ENCODE measurements at places on chromosomes 3 and 15.

GRCh38 chr3:112555535-112556170, 6.1 kb downstream of the ATG3 start:
- no peak for DNase-seq

GRCh38 chr3:19216669-19217337, 68.5 kb downstream of the KCNH8 start:
- DNase-seq, result no peak

- no peak for DNase-seq
Measured at GRCh38 chr3:46455231-46456115, 9.2 kb downstream of the LTF start.

DNA sequence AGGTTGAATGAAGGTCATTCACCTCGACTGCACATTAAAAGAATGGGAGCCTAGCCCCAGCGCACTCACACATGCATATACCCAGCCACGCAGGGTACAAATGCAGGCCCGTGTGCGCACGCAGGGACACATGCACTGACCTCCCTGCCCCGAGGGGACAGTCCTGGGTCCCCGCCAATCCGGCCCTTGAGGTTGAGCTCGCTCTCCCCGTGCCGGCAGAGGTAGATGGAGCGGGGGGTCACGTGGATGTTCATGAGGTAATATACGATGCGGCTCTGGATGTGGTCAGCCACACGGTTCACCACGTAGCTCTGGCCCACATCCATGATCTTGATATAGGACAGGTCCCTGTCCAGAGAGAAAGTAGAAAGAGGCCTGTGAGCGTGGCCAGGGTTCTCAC, 20.5 kb downstream of the PFKFB4 start:
- no peak for DNase-seq

- no peak for DNase-seq
Measured at GRCh38 chr3:33915796-33916546, 117.5 kb downstream of the PDCD6IP start.

DNA sequence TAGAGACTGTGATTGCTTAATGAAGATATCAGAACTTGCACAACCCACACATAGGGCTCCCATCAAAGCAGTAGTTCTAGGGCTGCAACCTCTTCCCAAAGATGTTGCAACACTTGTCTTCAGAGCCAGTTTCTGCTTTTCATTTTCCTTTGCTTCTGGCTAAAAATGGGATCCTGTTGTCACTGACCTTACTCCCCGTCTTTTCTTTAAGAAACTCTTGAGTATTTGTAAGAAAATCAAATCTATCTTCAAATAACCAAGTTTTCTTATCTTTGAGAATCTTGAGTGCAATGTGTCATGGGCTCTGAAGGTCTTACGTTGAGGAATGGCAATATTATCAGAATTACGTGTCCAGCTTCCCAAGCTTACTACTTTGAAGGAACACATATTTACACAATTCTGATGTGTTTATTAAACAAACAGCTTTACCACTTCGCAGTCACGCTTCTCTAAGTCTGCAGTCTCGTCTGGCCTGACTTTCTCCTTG, 24.1 kb downstream of the CACNA1D start:
- no peak for DNase-seq

DNA sequence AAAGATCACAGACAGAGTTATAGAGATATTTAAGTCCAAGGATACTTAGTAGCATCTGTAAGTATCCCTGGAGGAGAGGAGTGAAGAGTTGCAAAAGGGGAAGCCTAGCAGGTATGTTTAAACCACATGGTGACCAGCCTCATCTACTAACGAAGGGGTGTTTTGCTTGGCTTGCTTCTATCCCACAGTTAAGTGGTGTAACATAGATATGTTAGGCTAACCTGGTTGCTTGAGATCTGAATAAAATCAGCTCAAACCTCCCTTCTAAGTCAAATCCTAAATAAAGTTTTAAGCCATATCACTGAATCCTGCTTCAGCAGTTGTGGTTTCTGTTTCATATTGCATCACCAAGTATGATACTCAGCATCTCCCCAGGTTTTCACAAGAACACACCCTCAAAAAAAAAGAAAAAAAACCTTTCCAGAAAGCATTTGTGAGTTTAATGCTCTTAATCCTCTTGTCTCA, 880.2 kb downstream of the ROBO1 start:
- DNase-seq, result no peak

GRCh38 chr3:105770410-105770809, 98.4 kb downstream of the CBLB start:
- DNase-seq, result no peak

- no peak for DNase-seq
Measured at GRCh38 chr15:64344651-64345294, 11.2 kb downstream of the CSNK1G1 start.

DNA sequence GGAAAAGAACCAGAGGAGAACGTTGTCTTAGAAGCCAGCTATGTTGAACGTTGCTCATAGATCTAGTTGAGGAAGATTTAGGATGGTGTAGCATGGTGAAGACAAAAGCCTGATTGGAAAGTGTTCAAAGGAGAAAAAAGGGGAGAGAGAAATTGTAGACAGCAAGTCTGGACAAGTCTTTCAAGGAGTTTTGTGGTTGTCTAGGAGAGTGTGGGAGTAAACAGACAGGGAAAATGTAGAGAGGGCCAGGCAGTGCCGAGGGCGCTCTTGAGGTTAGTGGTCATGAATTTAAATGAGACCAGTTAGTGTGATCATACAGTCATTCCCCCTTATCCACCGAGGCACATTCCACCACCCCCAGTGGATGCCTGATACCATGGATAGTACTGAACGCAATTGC, 167.5 kb upstream of the IL12A start:
- DNase-seq, result no peak

DNA sequence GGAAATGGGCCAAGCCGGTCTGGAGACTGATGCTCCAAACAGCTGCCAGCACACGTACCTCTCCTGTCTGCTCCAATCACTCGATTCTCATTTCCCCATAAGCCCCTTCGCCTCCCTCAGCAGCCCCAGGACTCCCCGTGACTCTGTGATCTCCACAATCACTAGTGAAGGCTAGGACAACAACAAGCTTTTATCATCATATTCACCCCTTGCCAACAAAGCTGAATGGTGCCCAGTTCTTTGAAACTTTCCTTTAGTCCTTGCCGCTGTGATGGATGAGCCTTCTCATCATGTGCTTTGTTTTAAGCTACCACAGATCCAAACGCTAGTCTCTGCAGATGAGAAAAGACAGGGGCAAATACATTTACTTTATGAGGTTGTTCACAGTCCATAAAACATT, 242.0 kb downstream of the SV2B start:
- no peak for DNase-seq

- no peak for DNase-seq
Measured at GRCh38 chr3:21020681-21021080, 730.3 kb downstream of the ZNF385D start.

DNA sequence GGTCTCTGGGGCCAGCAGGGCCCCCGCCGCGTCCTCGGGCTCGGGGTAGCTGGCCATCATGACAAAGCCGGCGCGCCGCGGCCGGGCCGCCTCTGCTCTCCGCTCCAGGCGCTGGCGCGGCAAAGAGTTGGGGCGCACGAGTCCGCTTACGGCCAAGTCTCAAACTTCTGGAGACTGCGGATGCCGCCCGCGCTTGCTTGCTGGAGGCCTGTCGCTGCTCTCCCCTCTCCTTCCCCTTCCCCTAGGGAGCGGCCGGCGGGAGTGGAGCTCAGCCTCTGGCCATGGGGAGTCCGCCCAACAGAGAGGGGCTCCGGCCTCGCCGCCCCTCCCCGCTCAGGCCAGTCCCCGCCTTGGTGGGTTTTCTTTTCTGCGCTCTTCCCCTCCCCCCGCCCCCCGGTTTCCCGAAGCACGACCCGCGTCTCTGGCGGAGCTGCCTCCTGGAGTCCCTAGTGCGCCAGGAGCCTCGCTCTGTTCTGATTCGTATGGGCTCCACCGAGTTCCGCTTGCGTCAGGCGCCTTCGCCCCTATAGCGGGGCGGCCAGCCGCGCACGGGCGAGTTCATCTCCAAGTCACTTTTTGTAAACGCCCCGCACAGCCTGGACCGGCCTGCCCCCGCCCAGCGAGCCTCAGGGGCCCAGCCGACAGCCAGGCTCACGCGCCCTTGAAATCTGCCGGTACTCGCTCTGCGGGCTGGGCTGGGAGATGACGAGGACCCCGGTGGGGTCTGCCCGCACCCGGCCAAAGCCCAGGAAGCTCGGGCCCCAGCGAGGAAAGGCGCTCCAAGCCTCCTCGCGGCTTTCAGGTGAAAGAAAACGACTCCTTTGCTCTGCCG, at the start of the genes FOXL2 and FOXL2NB:
Gene FOXL2 (minus strand): TSS at position 475 of the 832 bp plus-strand sequence. CDS start 415 bp downstream, at position 60.
Gene FOXL2NB (plus strand): TSS at position 555 of the 832 bp plus-strand sequence. CDS start 148 bp downstream, at position 703.
- DNase-seq, result no peak

GRCh38 chr15:41690636-41691035, 30.4 kb downstream of the MGA start:
- DNase-seq, result no peak

DNA sequence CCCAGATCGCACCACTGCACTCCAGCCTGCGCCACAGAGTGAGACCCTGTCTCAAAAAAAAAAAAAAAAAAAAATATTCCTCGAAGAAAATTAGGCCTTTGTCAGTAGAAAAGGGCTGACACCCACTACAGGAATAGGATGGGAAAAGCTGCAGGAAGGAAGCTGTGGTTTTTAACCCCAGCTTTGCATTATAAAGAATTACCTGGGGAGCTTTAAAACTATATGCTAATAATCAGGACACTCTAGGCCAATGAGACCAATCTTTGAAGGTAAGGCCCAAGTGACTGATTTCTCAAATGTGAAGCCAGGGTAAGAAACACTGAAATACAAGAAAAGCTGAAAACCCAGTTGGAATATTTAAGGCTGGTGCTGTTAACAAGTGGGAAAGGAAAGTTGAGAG, 74.3 kb downstream of the RBPMS2 start:
- no peak for DNase-seq

DNA sequence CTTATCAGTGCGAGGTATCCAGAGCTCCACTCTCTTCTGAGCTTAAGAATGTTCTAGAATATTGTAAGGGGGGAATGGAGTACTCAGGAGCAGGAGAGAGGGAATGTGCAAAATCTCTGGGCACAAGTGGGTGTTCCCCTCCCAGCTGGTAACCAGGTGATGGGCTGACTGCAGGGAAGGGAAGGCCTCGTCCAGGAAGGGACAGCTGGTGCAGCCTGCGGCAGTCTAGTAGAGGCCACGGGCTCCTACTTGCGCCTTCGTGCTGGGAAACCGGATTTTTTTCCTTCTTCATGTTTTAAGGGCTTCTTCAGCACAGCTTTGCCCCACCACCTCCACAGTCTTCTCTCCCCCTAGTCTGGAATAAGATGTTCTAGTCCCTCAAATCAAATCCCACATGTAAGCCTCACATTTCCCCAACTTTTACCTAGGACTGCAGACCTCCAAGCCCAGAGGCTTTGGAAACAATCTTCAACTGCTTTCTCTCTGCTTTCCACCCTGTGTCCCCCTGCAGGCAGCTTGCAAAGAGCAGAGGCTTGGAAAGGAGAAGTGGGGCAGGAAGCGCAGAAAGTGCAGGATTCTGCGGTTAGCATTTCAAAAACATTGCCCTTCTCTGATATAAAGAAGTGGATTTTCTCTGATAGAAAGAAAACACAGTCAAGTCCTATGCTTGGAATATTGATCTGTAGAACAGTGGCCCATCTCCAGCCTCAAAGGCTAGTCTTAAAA, 11.9 kb upstream of the CGNL1 start:
- no peak for DNase-seq

DNA sequence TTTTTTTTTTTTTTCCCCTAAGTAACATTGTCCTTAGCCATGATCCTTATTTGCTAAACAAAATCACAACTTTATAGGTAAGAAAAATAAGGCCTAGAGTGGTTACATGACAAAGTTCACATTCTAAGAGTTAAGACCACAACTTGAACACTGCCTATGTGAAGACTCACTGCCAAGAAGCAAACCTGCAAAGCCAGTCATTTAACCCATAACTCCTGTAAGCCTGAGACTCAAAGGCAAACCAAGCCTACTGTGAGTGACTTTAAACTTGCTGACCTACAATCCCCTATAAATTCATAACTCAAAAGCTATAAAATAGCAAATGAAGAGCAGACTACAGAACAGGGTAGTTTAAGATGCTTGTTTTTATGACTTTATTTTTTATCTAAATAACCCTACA, 12.9 kb upstream of the ANKRD28 start:
- DNase-seq, result no peak

GRCh38 chr15:75195766-75196241, 5.9 kb upstream of the C15orf39 start:
- DNase-seq, result no peak

Data from cortex of kidney (tissue), 1 donor.